ENCODE measurements at places on chromosomes 6 and 20.

- DNase-seq = no peak
These were observed 212.7 kb downstream of the BCKDHB start for GRCh38 chr6:80319196-80319595.

- DNase-seq = no peak
These were observed 8.3 kb downstream of the TENT5A start for GRCh38 chr6:81744131-81744530.

DNA sequence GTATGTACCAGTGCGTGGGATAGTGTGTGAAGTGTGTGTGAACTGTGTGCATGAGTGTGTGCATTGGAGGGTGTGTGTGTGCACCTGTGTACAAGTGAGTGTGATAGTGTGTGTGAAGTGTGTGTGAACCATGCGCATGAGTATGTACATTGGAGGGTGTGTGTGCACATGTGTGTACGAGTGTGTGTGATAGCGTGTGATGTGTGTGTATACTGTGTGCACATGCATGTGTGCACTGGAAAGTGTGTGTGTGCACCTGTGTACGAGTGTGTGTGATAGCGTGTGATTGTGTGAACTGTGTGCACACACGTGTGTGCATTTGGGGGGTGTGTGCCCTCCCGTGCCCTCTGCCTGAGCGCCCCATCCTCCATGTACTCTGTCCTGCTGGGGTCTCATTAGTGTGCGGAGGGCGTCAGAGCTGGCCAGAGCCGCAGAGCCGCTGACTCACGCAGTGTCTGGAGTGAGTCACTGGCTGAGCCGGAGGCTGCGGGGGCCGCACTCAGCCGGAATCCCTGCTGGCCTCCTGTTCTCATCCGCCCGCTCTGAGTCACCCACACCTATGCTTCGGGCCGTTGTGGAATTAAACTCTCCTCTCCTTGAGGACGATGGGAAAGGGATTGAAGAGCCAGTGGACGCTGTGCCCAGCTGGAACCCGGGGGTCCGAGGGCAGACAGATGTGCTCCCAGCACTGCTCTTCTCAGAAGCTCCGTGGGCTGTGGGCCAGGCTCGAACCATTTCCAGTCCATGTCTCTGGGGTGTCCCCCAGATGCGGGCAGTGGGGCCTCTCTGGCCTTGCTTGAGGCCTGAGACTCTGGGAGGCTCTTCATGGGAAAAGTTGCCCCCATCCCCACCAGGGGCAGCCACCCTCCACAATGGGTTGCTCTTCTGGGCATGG is 27.3 kb upstream of the STX16 start:
- DNase-seq = no peak

- no peak for DNase-seq
These were observed 541.7 kb upstream of the FLRT3 start for GRCh38 chr20:14879020-14879697.

GRCh38 chr6:84512391-84512790 is 252.0 kb downstream of the TBX18 start:
- no peak for DNase-seq

- DNase-seq = no peak
These were observed 175.4 kb upstream of the FLRT3 start for GRCh38 chr20:14512839-14513238.

- no peak for DNase-seq
These were observed 494.0 kb upstream of the MAP3K7 start for GRCh38 chr6:91080871-91081270.

- DNase-seq = no peak
These were observed 105.5 kb downstream of the AGPAT4 start for GRCh38 chr6:161168281-161168891.

DNA sequence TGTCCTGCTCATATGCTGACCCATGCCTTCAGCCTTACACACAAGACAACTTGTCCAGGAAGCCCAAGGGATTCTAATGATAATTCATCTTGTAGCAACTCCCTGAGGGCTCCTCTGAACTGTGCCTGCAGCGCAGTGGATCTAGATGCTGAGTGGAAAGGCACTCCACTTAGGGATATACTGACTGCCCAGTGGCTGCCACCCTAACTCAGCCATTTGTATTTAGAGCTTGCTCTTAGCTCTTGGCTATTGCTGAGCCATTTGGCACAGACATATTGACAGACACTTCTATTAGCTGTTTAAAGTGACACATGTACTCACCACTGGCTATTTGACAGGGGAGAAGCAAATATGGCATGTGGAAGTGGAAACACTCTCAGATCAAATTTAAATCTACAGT is 278.3 kb upstream of the SGK1 start:
- DNase-seq = no peak

DNA sequence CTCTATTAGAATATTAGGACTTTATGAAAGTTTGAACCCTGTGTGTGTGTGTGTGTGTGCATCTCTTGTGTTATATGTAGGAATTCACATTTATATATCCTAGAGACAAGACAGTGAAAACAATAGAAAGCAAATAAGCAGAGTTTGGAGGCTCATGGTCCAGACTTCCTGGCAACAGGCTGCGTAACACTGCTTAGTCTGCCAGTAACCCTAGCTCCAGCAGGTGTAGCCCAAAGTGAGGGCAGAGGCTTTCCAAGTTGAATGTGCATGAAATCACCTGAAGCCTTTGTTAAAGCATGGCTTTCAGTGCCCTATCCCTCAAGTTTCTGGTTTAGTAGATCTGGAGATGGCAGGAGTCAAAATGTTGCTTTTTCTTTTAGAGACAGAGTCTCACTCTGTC is 569.9 kb downstream of the KIF16B start:
- no peak for DNase-seq

GRCh38 chr6:12935637-12936036 is 219.1 kb downstream of the PHACTR1 start:
- DNase-seq = no peak

- no peak for DNase-seq
These were observed 896.7 kb upstream of the MAP3K7 start for GRCh38 chr6:91483415-91484105.

DNA sequence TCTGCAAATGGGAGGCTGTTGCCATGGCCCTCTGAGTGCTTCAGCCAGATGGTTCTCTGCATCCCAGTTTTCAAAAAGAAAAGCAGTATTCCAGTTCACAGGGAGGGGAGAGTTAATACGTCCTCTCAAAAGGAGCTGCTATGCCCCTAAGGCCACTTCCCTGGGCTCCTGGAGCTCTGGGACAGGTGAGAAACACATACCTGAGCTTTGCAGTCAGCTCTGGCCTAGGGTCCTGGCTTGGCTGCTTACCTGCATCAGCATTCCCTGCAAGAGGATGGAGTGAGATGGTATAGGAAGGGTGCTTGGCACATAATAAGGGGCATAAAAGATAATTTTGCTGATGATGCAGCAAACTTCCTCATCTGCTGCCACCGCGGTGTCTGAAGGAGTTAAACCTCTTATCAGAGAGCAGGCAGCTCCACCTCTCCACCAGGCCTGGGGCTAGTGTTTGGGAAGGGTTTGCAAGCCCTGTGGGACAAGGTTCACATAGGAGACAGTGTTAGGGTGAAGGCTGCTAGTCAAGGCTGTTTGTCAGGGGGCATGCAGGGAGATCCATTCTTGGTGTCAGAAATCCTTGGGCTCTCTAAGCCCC is 62.7 kb downstream of the SLC24A3 start:
- no peak for DNase-seq

- no peak for DNase-seq
These were observed 266.1 kb downstream of the ADGB start for GRCh38 chr6:146864885-146865284.

GRCh38 chr6:45892696-45893245 is 122.9 kb downstream of the CLIC5 start:
- DNase-seq = no peak
